ENCODE measurements at places on chromosomes 3 and 15.

GRCh38 chr3:116939091-116939490 is 229.5 kb downstream of the TUSC7 start:
- no peak for DNase-seq

DNA sequence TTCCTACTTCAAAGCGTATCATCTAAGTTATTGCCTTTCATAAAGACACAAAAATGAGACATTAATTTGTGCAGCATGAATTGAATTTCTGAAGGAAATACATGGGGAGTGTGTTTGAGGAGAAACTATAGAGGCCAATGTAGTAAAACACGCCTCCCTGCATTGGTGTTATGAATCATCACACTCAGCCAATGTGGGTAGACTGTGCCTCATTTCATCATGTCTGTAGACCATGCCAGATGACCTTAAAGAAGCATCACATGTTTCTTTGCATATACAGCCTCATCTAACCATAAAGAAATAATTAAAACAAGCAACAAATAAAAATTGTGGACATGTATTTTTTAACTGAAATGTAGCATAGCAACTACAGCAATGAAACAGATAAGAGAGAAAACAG is 486.0 kb upstream of the ADAMTS9 start:
- no peak for DNase-seq

- DNase-seq: no peak
Measured at GRCh38 chr3:113193719-113194118, 17.6 kb upstream of the BOC start.

DNA sequence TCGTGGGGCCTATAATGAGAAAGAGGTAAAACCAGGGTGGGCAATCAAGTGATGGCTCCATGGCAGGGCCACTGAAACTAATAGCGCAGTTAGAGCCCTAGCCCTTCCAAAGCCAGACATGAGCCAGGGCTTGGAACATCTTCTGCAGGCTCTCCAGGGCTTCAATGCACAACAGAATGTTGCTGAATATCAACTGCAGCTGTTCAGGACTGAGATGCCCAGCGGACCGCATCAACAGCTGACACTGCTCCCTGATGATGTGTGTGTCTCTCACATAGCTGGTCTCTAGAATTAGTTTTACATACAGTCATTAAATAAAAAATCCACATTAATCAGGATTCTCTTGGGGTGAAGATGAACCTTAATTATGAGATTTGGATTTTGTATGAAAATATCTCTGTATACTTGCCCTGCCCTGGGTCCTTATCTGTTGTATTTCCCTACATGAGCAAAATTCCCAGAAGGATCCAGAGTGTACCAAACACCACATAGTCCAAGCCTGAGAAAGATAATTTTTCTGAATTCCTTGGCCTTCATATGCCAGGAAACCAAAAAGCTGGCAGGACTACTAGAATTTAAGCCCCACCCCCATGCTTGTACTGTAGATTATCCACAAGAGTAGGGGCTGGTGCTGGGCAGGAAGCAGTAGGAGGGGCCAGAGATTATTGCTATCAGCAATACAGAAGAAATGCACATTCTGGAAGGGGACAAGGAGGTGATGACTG is 7.7 kb upstream of the GOLGB1 start:
- no peak for DNase-seq

- DNase-seq: no peak
Measured at GRCh38 chr3:72135636-72136035, 350.7 kb upstream of the PROK2 start.

GRCh38 chr15:80880086-80880485 is 100.9 kb downstream of the CEMIP start:
- no peak for DNase-seq

- no peak for DNase-seq
Measured at GRCh38 chr3:151906751-151907150, 33.3 kb downstream of the SUCNR1 start.

DNA sequence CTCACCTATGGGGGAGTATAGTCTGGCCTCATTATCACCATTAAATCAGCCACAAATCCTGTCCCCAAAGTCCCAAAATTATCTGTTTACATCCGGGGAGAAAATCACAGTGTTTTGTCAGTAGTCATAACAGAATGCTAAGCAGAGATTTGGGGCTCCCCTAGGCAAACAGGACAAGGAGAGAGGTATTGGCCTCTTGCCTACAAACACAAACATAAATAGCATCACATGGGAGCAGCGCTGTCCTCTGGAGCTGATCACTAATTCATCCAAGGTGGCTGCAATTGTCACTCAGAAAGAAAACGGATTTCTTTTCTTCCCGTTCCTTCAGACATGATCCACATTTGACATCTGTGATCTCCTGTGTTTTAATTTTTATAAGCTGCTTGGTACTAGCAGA is 1028.1 kb downstream of the NTRK3 start:
- DNase-seq: no peak

DNA sequence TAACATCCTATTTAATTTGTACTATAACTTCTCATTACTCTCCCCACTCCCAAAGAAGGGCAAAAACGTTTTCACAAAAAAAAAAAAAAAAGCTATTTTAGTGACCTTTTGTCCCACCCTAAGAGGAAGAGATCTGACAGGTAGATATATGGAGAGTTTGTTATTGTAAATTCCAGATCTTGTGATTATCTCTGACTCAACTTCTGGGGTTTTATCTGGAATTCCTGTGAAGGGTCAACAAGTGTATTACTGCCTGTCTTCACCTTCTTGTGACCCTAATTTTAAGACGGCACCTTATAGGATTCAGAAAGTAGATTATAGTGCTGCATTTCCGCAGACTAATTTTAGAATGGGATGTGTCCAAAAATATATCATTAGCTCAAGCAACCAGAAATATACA is 205.9 kb upstream of the CDIN1 start:
- DNase-seq: no peak

DNA sequence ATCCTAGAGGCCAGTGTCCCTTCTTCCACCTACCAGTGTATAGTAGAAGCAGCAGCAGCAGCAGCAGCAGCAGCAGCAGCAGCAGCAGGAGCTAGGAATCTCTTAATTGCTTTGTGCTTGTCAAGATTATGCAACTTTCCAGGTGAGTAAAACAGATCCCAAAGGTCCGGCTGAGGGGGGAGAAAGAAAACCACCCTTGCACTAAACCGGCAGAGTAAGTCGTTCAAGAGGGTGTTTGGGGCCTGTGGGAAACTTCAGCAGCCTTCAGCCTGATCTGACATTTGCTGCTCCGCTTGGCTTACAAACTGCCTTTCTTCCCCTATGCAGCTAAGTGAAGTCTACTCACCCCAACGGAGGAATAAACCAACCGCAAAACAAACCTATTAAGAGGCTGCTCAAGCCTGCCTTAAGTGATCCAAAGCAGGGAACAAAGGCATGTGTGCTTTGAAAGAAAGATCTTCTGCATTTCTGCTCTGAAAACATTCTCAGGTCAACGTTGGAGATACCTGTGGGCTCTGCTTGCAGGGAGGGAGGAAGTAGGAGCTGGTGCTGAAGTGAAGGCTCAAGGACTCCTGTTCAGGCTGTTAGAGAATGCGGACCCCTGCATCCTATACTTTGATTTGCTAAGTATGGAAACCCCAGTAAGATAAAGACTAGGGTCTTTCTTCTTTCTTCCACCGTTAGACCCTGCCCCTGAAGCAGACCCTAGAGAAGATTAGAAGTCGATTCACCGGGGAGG is 35.7 kb upstream of the DLG1 start:
- DNase-seq: no peak

DNA sequence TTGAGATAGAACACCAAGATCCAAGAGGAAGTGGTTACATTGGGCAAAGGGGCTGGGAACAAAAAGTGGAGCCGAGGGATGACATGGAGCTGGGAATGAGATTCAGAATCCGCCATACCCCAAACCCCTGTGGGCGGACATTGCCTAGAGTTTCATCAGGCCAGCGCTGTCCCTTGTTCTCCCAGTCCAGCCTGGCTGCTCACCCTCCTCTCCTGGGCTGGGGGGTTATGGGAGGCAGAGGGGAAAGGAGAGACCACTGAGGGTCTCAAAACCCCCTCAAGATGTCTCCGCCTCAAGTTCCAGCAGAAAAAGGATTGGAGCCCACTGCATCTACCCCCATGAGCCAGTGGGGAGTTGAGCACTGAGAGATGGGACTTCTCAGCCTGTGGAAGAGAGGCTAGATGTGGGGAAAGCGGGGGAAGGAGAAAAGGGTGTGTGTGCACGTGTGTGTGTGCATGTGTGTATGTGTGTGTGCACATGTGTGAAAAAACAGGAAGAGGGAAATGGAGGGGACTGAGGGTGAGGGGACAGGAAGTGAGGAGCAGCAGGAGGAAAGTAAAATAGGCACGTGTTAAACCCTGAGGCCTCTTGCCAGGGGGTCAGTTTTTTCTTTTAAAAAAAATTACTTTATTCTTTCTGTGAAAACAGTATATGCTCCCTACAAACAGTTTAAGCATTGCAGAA is 14.3 kb downstream of the GRM2 start:
- DNase-seq: no peak

DNA sequence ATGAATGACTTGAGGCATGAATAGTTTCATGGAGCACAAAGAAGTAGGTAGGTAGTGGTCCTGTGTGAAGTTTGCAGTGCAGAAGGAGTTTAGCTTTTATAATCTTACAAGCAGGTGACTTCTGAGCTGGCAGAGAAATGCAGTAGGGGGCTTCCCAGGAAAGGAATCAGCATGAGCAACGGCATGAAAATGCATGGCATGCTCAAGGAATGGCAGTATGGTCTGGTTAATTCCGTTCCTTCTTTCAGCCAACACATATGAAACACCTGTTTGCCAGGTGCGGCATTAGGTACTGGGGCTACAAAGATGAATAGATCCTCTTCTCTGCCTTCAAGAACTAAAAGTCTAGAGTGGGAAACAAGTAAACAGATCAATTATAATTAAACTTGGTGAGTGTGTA is 138.0 kb upstream of the BHLHE40 start:
- no peak for DNase-seq

DNA sequence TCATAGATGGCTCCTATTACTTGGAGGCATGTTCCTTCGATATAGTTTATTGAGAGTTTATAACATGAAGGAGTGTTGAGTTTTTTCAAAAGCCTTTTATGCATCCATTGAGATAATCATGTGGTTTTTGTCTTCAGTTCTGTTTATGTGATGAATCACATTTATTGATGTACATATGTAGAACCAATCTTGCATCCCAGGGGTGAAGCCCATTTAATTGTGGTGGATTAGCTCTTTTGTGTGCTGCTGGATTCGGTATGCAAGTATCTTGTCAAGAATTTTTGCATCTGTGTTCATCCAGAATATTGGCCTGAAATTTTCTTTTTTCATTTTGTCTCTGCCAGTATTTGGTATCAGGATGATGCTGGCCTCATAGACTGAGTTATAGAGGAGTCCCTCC is 81.0 kb downstream of the NAALADL2 start:
- no peak for DNase-seq

Data from activated T-helper 1 cell treated with anti-CD3 and anti-CD28 coated beads, Interleukin-2, amount 50 U/mL, for 16 hours (primary cell).